ENCODE measurements at places on chromosomes 5 and 9.
A peak's percentile ranks its signal among the peaks of the same experiment; 100 is the strongest.

DNA sequence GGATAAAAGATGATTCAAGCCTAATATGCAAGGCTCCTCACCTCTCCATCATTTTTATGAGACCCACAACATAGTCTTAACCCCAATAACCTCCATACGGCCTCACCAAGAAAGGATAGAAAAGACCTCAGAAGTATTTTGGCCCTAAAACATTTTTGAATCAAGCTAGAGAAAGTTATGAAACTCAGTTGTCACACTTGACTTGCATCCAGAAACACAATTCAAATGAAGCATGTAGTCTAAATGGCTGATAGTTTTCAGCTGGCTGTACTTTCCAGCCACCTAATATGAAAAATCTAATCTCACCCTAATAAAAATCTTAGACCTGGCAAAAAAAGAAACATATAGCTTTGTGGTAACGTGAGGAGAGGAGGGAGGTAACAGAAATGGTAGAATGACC is 116.1 kb downstream of the ARL15 start:
- no peak for DNase-seq

- peak; percentile 24 for DNase-seq
Measured at GRCh38 chr5:60700416-60700757, 421 bp upstream of the DEPDC1B start.

DNA sequence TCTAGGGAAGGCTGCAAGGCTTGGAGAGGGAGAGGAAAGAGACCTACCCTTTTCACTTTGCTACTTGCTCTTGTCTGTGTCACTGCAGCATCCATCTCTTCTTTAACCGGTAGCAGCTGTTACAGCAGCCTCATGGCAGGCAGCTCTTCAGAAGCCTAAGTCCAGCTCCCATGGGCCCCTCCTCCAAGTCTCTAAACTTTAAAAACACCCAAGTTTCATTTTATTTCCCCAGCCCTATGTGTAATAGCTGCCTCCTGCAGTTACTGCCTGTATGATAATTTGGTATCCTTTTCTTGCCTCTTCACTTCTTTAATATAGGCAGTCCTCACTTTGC is 313.1 kb upstream of the PIK3R1 start:
- DNase-seq = no peak

- DNase-seq = peak; percentile 63
Measured at GRCh38 chr5:7261049-7261448, 134.9 kb upstream of the ADCY2 start.

DNA sequence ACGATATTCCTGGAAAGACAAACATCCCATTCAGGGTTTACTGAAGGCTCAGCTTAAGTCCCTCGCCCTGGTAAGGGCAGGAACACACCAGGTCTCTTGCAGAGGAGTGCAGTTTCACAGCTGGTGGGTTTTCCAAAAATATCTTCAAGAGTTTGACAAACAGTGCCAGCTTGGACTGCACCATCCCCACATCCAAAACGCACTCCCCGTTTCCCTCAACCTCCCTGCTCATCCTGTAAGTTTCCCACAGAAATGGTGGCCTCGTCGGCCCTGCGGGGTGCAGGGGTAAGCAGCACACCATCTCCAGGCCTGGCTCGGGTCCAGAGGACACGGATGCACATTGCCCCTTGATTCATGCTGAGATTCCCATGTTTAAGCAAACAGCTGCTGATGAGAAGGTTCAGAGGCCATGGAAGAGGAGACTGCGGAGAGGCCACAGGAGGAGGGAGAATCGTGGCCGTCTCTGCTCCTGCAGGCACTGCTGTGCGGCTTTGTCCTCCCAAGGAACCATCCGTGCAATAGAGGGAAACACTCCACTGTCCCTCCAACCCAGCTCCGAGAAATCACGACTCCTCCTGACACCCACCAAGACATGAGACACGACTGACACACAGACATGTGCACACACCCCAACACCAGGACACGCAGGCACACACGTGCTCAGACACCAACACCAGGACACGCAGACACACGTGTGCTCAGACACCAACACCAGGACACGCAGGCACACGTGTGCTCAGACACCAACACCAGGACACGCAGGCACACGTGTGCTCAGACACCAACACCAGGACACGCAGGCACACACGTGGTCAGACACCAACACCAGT is 24.0 kb upstream of the SLC12A7 start:
- DNase-seq = no peak

DNA sequence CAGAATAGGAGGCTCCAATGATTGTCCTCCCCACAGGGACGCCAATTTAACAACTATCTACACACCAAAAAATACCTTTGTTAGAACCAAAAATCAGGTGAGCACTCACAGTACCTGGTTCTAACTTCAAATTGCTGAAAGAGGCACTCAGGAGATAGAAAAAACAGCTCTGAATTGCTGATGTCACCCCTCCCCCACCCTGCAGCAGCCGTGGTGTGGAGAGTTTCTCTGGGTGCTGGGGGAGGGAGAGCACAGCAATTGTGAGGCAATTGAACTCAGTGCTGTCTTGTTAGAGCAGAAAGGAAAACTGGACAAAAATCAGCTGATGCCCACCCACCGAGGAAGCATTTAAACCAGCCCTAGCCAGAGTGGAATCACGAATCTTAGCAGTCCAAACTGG is 41.8 kb downstream of the TNFSF8 start:
- DNase-seq = no peak

GRCh38 chr9:2241461-2241835 is 226.3 kb downstream of the SMARCA2 start:
- DNase-seq = peak; percentile 23

DNA sequence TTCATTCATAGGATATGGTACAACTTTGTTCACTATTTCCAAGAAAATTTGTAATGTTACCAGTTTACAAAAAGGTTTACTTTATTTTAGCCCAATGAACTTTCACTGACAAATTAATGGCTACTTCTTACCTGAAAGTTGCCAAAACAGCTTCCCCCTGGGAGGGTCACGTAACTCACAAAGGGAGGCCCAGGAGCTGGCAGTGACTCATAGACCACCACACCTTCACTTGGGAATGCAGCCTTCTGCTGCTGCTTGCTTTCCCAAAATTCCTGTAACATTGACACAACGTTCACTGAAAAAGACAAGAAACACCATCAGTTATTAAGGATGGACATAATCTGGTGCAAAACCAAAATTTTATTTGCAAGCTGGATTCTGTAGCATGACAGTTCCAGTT is 18.1 kb downstream of the LIX1 start:
- no peak for DNase-seq

- no peak for DNase-seq
Measured at GRCh38 chr5:175737481-175737880, 79.6 kb downstream of the HRH2 start.

GRCh38 chr5:162067655-162068411 is at the start of gene GABRG2:
GABRG2 (plus strand) TSS chr5:162067773; CDS start chr5:162068000, 227 bp downstream.
- no peak for DNase-seq

All from MM.1S (cell line).